ENCODE measurements at places on chromosomes 12 and 14. TPM values are rescaled to one million over a fixed set of nuclear protein-coding genes. Genes with fewer than 3 reads are reported as not detected.

Gene EML1
- total RNA-seq, result 137 TPM

Gene DHRS4L2
- 1.9 TPM for total RNA-seq

Gene TCL1A
- 0.31 TPM for total RNA-seq

Gene RNASE1
- 9.2 TPM for total RNA-seq

Gene GPR132
- total RNA-seq, result 0.94 TPM

Gene TTC9
- total RNA-seq, result 22.9 TPM

Gene FLVCR2
- total RNA-seq, result 2.5 TPM

Gene KRT73
- not detected for total RNA-seq

Gene RTN1
- 870 TPM for total RNA-seq

Gene P2RX2
- not detected for total RNA-seq

Gene CCDC175
- 3.3 TPM for total RNA-seq
